ENCODE measurements at places on chromosomes 4 and X.

DNA sequence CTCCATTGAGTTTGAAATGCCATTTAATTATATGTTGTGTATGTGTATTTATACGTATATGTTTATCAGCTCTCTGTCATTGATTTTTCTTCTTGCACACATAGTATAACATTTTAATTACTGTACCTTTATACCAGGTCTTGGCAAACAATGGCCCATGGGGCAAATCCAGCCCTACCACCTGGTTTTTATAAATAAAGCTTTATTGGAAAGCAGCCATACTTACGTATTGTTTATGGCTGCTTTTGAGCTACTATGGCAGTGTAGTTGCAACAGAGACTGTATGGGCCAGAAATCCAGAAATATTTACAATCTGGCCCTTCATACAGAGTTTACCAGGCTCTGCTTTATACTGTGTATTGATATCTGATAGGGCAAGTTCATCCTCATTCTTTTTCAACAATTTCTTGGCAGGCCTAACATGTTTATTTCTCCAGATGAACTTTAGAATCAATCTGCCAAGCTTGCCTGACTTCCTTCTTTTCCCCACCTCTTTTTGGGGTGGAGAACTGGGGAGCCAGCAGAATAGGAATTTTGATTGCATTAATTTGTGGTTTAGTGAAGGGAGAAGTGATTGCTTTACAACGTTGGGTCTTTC, 15.8 kb downstream of the DCUN1D4 start:
- no peak for DNase-seq

- no peak for DNase-seq
Measured at GRCh38 chrX:13201605-13202219, 118.1 kb downstream of the ATXN3L start.

GRCh38 chr4:108560616-108561015, 59.8 kb upstream of the RPL34 start:
- DNase-seq = peak; percentile 42

- no peak for DNase-seq
Measured at GRCh38 chrX:47202316-47202715, 8.7 kb downstream of the UBA1 start.

- no peak for DNase-seq
Measured at GRCh38 chr4:157294575-157294974, 74.0 kb downstream of the GRIA2 start.

DNA sequence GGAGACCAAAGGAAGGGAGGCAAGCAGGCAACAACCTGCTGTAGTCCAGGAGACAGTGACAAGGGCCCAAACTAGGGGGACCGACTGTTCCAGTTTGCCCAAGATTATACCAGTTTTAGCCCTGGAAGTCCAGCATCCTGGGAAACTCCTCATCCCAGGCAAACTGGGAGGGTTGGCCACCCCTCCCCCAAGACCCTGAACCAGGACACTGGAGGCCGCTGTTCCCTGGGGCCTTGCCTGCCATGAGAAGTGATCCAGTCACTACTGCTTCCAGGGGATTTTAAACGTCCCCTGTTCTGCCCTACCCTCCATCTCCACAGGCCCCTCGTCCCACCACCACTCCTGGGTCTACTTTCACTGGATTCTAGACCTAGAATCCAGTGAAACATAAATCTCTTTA, 4.3 kb upstream of the DGAT2L6 start:
- DNase-seq = no peak

GRCh38 chrX:77668391-77669237, 117.4 kb downstream of the ATRX start:
- no peak for DNase-seq

GRCh38 chrX:7091923-7092322, 55.6 kb upstream of the STS start:
- no peak for DNase-seq

DNA sequence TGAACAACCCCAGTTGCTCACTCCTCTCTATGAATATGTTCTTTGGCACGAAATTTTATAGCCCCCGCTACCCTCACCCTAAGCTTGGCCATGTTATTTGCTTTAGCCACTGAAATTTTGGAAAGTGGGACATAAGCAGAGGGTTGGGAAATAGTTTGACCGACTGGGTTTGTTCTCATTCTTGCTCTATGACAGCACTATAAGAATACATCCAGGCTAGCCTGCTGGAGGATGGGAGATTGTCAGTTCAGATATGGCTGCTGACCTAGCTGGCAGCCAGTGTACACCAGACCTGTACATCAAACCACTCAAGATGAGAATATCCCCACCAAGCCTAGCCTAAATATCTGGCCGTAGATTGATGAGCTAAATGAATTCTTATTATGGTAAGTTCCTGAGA, 298.1 kb downstream of the PDGFC start:
- no peak for DNase-seq

DNA sequence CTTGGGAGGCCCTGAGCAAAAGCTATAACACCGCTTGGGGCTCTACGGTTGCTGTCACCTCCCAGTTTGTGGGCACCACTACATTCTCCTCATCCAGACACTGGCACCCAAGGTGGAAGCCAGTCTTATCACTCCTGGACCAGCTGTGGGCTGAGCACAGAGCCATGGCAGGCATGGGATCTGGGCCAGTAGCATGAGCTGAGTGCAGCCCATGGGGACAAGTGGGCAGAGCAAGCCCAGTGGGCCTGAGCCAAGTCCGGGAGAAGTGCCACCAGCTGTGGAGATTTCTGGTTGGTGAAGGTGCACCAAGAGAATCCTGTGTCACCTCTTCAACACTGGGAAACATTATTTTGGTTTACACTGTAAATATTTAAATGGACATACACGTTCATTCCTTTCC, 1013.0 kb downstream of the TECRL start:
- no peak for DNase-seq

DNA sequence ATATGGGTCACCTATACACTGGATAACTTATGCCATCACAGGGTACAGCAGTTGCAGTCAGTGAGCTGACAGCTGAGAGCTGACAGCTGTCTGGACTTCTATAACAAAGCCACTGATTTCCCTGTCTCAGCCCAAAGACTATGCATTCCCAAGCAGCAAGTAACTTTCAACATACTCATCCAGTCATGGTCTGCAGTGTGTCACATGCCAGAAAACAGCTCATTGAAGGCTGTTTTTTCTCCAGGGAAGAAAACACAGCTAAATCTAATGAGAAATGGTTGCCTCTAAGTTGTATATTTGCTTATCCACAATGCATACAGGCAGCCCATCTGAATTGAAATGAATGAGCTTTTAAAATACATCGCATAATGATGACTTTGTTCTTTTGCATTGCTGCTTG, 6.3 kb downstream of the KIAA1210 start:
- DNase-seq = no peak

DNA sequence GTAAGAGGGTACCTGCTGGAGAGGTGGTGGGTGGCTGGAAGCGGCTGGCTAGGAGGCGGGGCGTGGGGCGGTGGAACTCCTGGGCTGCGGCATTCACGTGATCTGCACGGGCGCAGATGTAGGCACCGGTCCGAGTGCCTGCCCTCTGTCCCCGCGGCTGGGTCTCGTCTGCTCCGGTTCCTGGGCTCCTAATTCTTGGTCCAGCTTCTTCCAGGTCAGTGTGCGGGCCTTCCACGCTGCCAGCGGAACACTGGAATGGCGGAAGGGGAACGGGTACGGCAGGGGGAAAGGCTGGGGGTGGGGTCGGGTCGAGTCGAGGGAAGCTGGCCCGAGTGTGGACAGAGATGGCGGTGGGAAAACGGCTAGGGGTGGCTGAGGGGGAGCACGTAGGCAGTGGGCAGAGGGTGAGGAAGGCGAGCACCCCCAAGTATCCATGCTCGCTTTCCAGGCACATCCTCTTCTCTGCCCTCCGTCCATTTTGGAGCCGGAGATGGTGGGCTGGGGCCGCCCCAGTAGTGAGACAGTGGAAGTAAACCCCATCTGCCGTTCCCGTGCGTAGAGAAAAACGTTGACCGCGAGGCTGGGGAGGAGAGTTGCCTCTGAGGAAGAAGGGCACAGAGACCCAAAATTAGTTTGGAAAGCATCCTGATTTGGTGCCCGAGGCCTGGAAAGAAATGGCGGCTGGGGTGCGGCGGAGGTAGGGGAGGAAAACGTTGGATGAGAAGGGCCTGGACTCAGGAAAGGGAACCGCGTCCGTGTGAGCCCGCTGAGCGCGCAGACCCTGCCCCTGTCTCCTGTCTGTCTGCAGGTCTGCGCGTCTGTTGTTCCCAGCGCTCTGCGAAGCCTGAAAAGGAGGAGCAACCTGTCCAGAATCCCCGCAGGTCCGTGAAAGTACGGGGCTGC, at the start of gene TCEAL4:
TSS of gene TCEAL4 (plus strand) at position 105 of the 903 bp plus-strand sequence. CDS start 1,161 bp downstream, outside the sequence.
- peak; percentile 38 for DNase-seq

GRCh38 chr4:173057901-173058300, 110.7 kb upstream of the GALNT7 start:
- no peak for DNase-seq

- DNase-seq = peak; percentile 56
Measured at GRCh38 chr4:169410839-169411770, 140.3 kb upstream of the SH3RF1 start.

DNA sequence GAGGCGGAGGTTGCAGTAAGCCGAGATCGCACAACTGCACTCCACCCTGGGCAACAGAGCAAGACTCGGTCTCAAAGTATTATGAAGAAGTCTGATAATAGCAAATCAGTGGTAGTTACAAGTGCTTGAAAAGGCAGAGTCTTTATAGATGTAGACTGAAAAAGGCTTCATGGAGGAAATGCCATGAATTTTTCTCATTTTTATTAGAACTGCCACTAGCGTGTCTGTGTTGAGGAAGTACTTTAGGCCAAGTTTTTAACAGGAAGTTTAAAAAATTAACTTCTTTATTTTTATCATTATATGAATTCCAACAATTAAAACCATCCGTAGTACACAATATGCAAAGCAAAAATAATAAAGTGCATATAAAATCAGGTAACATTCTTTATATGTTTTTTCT, 32.8 kb upstream of the IL13RA1 start:
- no peak for DNase-seq

DNA sequence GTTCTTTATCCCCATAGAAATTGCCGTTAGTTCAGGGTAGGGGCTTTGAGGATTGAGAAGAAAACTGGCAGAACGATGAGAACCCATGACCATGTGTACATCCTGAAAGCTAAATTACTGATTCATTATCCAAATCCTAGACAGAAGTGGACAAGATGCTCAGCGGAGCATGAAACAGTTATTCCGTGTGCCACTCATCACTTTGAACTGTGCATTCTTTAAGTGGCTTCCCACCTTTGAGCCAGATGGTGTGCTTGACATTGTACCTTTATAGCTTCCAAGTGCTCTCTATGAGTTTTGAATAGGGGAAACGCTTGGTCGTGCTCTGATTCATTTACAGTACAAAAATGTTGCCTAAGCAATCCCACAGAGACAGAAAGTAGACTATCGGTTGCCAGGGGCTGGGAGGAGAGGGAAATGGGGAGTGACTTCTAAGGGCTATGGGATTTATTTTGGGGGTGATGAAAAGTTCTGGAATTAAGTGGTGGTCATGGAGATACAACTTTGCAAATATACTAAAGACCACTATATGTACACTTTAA, 100.0 kb downstream of the DOCK11 start:
- no peak for DNase-seq

DNA sequence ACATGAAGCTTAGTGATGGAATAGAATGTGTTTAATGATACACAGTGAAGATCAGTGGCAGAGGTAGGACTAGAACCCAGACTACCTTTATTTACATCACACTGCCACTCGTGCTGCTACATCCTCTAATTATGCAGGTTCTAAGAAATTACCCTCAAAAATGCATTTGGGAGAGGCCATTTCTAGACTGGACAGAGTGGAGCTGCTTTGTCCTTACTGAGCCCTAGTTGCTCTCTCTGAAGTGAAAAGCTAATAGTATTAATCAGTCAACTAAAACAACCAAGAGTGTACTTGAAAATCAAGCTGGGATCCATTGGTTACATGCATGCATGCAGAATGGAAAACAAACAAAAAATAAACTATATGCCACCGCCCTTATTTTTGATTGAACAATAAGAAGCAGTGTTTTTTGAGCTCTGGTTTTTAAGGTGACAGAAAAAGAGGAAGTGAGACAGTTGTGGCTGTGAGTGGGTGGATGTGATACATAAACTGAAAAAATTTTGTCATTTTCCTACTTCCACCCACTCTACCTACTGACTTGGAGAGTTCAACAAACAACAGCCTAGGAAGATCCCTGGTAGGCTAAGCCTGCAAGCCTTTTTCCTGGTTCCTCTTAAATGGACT, 6.8 kb upstream of the VSIG4 start:
- no peak for DNase-seq

GRCh38 chrX:2536974-2537373, 36.2 kb upstream of the DHRSX start:
- no peak for DNase-seq

- DNase-seq = no peak
Measured at GRCh38 chrX:17032351-17032750, 85.9 kb downstream of the REPS2 start.

GRCh38 chr4:99378876-99379275, 26.3 kb upstream of the ADH1C start:
- DNase-seq = no peak

DNA sequence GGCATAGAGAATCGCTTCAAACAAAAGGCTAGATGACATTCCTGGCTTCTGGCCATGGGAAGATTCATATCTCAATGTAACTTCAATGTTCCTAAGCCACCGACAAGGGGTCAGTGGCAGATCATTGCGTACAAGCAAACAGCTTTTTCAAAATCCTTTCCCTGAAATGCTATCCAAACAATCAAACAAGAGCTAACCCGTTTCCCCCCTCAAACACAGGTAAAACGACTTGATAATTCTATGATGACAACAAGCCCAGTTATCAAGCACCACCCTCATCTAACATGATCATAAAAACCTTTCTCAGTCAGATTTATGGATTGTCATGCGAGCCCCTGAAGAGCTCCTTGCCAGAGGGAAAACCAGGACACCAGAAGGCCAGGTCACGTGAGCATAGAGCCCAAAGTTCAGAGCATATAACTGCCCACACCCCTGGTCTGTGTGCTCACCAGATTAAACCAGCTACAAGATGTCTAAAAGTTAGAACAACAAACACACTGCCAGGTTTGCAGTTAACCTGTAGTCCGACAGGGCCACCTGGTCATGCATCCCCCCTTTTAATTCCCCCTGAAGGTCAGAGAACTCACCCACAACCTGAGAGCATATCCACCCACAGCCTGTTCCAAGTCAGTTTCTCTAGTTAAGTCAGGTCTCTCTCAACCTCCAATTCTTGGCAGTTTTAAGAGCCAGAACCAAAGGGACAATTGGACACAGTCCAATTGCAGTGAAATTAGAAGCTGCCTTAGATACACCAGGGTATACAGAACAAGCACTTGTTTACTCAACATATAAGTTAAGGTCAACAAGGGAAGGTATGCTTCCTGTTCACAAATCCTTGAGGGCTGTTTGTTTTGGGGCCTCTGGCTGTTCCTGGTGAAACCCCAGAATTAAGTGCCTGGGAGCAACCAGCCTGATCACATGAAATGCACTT, 248.1 kb upstream of the PPARGC1A start:
- no peak for DNase-seq
